Fibroblast of skin of left quadriceps (primary cell): ENCODE measurements at places on chromosomes 16 and 17.

GRCh38 chr16:46883353-46883689 is 841 bp upstream of the GPT2 start:
- no peak for DNase-seq

GRCh38 chr16:27228621-27229501 is 25.5 kb downstream of the KDM8 start:
- no peak for DNase-seq

- no peak for DNase-seq
Observed at GRCh38 chr17:41633556-41634199, 9.3 kb upstream of the KRT17 start.

DNA sequence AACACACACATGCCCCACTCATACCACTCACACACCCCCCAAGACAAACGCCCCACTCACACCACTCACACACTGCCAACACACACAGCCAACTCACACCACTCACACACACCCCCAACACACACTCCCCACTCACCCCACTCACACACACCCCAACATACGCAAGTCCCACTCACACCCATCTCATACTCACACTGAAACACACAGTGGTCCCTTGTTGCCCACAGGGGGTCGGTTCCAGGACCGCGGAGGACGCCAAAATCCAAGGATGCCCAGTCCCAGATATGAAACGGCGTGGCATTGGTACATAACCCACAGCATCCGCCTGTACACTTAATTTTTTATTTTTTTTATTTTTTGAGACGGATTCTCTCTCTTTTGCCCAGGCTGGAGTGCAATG is 20.9 kb downstream of the RNF213 start:
- DNase-seq: no peak

- DNase-seq: no peak
Observed at GRCh38 chr16:342455-343213, 9.9 kb downstream of the AXIN1 start.

- DNase-seq: no peak
Observed at GRCh38 chr16:80258407-80258806, 282.4 kb upstream of the DYNLRB2 start.

GRCh38 chr17:64277831-64278562 is 14.9 kb upstream of the TEX2 start:
- DNase-seq: no peak

- no peak for DNase-seq
Observed at GRCh38 chr16:79393564-79393963, 207.0 kb downstream of the MAF start.

- DNase-seq: no peak
Observed at GRCh38 chr17:57484826-57485565, 228.7 kb downstream of the MSI2 start.

- no peak for DNase-seq
Observed at GRCh38 chr16:5885521-5885920, 787.9 kb upstream of the EEF2KMT start.

DNA sequence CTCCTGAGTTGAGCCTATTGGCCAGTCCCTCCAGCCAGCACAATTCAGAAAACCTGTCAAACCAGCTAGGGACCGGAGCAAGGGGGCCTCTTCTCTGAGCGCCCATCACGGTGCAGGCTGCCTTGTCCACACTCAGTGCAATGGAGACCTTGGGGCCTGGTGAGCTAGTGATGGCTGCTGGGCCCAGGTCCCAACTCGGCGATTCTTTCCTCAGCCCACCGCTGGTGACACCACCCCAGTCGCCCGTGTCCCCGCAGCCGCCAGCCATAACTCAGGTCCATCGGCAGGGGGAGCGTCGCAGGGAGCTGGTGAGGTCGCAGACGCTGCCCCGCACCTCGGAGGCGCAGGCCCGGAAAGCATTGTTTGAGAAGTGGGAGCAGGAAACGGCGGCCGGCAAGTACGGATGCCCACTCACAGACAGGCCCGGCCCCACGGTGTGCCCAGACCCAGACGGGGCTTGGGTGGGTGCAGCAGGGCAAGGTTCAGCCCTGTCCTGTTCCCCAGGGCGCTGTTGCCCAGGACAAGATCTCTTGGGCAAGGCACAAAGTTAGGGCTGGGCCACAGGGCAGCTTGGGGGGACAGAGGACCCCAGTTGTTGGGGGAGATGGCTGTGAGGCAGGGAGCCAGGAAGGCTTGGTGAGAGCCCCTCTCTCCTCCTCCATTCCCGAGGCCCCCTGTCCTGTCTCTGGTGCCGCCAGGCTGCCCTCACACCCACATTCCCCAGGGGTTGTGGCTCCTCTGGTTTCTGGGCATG is 10.8 kb downstream of the SMTNL2 start:
- DNase-seq: no peak

- DNase-seq: no peak
Observed at GRCh38 chr17:19281161-19281560, 44.0 kb downstream of the EPN2 start.
